ENCODE measurements at places on chromosomes 7 and 10. TPM values are rescaled to one million over a fixed set of nuclear protein-coding genes. Genes with fewer than 3 reads are reported as not detected.

Gene OR2A5
- not detected for total RNA-seq

Gene EIF5AL1
- not detected for total RNA-seq

DNA sequence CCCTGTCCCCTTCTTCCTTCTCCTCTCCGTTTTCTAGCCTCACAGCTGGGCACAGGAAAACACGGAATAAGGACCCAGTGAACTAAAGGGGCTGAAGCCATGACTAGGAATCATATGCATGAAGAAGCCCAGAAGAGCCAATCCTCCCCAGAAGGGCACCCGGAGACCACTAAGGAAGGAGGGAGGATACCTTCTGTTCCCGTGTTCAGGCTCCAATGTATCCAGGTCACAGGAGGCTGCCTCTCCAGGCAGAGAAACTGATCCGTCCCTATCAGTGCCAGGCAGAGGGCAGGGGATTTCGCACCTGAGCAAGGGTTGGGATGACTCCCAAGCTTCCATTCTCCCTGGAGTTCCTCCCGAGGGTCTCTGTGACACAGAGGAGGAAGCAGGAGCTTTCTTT, 246.6 kb downstream of the SNX10 start:
- DNase-seq = no peak

DNA sequence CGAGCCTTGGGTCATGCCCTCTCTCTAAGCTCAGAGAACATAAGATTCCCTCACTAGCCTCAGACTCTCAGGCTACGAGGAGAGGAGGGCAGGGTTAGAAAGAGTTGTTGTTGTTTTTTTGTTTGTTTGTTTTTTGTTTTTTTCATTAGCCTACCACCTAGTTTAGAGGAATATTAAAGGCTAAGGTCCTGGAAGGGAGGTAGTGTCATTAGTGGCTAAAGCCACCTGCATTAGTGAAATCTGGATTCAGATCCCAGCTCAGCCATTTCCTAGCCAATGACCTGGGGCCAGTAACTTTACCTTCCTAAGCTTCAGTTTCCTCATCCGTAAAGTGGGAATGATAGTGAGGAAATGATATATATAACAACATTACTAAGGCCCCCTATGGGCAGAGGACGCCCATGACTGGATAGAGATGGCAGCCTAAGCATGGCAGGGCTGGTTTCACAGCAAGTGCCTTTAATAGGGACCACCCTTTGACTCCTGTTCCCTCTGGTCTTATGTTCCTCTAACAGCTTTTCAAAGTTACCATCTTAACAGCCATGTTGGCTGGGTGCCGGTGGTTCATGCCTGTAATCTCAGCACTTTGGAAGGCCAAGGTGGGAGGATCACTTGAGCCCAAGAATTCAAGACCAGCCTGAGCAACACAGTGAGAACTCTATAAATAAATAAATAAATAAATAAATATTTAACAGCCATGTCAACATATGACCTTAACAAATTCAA, 5.1 kb downstream of the DDIT4 start:
- DNase-seq = no peak

DNA sequence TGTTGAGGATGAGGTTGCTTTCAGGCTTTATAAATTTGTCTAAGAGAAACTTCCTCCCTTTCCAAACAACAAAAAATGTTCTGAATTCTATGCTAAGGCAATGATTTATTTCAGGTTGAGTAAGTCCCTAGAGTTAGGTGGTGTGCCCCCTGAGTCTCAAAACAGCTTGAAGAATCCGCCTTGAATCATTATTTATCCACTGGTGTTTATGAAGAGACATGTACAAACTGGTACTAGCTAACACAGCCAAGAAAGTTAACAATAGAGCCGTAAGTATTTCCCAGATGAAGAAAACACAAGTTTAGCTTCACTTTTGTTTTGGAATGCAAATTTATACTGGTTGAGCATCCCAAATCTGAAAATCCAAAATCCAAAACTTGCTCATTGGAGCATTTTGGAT, 66.2 kb upstream of the SRPK2 start:
- no peak for DNase-seq

- no peak for DNase-seq
Observed at GRCh38 chr10:28797904-28798371, 120.6 kb downstream of the BAMBI start.

Gene CLRN3
- not detected for total RNA-seq

GRCh38 chr7:14389181-14389591, 399.7 kb upstream of the ETV1 start:
- no peak for DNase-seq

DNA sequence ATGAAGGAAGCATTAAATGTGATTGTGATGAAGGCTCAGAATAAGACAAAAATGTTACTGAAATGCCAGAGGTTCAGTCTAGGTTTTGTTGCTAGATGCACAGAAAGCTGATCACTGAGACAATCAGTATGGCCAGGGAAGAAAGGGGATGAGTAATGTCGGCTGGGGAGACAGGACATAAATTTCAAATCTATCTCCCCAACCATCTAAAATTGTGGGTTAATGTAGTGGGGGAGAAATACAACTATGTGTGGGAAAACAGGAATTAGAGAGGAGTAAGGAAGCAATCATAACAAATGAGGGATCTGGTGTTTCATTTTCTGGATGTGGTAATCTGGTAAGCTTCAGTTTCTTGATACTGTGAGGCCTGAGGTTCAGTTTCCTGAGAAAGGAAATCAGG, 1111.0 kb downstream of the XPNPEP1 start:
- no peak for DNase-seq

Gene SH2D4B
- total RNA-seq = 0.27 TPM

DNA sequence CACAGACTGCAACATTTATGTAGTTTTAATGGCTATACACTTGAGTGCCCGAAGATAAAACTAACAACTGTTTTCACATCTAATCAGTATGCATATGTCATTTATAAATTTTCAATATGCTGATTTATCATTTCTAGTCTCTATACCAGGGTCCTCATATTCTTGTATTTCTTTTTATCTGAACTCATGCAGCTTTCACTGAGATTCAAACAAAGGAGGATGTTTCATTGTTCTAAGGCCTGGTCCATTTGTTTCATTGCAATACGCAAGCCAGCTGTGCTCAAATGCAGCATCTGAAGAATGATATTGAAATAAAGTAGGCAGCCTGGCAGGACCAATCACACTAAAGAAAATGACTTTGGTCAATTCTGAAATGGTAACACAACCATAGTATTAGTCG, 31.7 kb downstream of the MAGI2 start:
- DNase-seq = no peak

Gene KCNMA1
- 144 TPM for total RNA-seq

- peak; percentile 60 for DNase-seq
Observed at GRCh38 chr7:140645166-140645900, 4.7 kb upstream of the DENND2A start.

DNA sequence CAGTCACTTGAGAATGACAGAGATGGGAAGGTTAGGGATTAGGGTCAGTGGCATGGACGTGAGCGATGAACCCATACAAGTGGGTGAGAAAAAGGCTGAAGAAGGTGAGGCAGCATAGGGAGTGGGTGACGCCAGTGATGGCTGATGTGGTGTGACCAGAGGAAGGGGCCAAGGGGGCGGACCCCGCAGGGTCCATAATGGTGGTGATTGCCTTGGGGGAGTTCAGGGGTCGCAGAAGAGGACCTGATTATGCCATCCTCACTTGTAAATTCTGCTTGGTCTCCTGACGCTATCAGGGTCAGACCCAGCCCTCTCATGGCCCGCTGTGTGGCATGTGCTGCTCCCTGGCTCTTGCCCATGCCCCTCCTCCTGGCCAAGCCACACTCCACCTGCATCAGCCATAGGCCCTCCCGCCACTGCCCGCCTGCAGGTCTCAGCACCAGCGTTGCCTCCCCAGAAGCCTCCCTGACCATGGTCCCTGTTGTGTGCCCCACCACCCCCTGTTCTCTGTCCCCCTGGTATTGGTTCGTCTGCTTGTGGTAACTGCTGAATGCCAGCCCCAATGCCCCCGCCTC, 235.7 kb downstream of the EBF3 start:
- no peak for DNase-seq

Gene CHN2
- 7.6 TPM for total RNA-seq

GRCh38 chr7:80552031-80552694, 40.3 kb upstream of the GNAT3 start:
- no peak for DNase-seq

- DNase-seq = no peak
Observed at GRCh38 chr10:123392182-123392963, 238.2 kb downstream of the BUB3 start.

DNA sequence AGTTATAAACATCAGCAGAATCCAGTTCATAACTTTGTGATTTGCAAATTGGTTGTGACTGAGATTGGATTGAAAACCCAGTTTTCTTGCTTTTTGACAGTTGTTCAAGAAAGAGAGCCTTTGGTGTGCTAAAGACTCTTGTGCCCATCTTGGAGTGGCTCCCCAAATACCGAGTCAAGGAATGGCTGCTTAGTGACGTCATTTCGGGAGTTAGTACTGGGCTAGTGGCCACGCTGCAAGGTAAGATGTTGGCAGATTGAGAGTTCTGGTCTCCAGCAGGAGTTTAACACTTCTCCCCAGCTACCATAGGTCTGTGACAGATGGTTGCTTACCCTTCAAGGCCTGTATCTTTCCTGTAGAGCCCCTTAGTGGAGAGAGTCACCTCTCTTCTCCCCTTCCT, 2.6 kb downstream of the SLC26A4 start:
- DNase-seq = no peak

DNA sequence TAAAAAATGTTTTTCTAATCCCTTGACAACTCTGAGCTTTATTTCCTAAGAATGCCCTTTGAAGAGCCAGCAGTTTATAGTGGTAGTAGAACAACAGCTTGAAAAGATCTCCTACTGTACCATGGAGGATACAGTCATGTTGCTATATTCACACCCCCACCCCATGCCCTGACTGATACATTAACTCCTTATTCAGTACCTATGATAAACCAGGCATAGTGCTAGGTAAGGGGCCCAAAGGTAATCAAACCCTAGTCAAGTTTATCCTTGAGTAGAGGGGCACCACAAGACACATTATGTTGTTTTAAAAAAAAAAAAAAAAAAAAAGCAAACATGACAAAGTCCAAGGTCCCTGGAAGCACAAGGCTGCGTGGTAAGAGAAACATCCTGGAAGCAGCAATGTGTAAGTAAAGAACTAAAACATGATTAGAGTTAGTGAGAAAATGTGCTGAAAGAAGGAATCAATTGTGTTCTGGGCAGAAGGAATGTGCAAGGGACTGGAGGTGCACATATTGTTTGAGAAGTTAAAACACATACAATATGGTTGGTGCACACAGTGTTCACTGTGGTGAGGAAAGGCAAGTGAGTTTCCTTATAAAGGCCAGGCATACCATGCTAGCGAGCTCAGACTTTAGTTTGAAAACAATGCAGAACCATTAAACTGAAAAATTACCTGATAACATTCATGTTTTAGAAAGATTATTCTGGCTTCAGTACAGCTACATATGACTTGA, 51.2 kb downstream of the PDE1C start:
- DNase-seq = no peak

DNA sequence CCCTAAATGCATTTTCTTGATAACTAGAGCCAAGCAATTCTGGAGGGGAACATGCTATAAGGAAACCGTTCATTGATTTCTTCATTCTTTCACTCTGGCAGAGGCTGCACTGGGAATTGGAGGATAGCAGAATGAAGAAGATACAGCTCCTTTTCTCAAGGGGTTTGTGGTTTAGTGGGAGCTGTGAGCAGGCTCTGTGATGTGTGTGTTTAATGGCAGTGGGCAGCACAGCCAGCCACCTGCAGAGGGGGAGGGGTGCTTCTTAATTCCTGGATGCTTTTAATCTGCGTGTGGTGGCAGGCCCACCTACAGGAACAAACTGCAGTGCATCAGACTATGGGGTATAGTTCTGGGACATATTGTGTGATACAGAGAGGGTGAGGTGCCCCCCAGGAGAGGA, 31.9 kb downstream of the RPS24 start:
- DNase-seq = no peak
